ENCODE measurements at places on chromosomes 3 and 15.
A peak's percentile ranks its signal among the peaks of the same experiment; 100 is the strongest.

DNA sequence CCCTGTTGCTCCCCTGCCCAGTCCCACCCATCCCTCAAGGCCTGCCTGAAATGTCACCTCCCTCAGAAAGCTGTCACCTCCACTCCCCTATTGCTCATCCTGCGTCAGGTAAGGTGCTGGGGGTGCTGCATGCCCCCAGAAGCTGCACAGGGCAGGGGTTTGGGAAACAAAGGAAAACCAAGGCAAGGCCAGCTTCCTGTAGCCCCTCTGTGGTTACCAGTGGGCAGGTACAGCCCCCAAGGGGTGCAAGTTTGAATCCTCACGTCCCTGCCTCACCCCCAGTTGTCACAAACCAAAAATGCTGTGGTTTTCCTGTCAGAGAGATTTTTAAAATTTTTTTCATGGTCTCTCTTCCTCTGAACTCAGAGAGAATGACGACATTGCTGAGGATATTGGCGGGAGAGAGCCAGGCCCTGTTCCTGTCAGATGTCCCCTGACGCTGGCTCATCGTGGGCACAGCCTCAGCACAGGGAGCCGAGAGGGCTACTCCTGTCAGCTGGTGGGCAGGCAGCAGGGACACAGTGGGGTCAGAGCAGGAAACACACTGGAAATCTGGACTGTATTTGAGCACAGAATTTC lies 27.0 kb downstream of the PSTPIP1 start:
- no peak for DNase-seq

DNA sequence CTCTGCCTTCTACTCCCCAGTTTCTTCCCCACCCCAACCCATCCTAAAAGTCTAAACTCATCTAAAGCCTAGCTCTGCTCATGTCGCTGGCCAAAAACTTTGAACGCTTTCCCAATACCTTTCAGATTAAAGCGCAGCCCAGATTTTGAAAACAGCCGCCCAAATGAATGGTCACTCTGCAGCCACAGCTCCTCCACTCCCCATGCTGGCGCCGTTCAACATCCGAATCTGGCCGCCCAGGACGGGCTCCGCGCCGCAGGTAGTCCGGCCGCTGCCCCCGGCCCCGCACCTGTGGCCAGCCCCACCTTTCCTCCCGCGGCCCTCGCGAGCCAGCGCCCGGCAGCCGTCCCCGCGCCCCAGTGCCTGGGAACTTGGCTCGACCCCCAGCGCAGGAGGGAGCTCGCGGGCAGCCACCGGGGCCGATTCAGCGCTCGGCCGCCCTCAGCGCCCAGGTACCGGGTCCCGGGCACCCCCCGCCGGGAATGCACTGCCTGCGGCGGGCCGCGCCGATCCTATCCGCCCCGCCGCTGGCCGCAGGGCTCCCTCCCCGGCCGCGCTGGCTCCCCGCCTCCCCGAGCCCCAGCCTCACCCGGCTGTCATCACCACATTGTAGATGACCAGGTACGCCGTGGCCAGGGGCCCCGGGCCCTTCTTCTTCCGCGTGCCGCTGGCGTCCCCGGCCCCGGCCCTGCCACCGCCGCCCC lies 417 bp downstream of the HACD2 start:
- DNase-seq: peak; percentile 72

GRCh38 chr3:160780245-160780644 lies 24.2 kb downstream of the PPM1L start:
- DNase-seq: no peak

- no peak for DNase-seq
These were observed 155.4 kb upstream of the CADPS start for GRCh38 chr3:63030666-63031065.

DNA sequence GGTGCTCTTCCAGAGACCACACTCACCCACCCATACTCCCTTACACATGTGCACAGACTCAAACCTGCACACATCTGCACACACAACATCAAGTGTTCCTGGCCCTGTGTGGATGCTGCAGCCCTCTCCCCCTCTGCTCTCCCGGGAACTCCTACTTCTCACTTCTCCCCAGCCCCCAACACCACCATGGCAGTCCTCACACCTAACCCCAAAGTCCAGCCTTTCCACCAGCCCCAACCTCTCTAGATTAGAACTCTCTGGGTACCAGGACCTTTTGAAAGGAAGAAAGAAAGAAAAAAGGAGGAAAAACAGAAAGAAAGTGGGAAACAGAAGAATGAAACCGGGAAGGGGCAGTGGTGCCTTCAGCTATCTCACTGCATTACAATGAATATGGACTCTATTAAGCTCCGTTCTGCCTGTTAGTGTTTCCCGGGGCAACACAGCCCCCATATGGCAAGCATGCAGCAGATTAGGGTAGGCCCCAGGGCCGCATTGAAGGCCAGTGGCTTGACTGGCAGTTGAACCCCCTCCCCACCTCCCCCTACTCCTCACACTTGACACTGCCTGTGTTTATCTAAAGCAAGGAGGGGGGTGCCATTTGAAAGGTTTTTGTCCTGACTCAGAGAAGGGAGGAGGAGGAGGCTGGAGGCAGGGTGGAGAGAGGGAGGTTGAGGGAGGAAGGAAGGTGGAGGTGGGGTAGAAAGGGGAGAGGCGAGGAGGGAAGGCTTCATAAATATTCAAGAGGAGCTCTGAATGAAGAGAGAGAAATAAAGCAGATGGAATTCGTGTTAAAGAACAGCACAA lies 30.1 kb downstream of the BOC start:
- DNase-seq: no peak

Measured in D341Med (cell line).